ENCODE measurements at places on chromosomes 16 and 17.

DNA sequence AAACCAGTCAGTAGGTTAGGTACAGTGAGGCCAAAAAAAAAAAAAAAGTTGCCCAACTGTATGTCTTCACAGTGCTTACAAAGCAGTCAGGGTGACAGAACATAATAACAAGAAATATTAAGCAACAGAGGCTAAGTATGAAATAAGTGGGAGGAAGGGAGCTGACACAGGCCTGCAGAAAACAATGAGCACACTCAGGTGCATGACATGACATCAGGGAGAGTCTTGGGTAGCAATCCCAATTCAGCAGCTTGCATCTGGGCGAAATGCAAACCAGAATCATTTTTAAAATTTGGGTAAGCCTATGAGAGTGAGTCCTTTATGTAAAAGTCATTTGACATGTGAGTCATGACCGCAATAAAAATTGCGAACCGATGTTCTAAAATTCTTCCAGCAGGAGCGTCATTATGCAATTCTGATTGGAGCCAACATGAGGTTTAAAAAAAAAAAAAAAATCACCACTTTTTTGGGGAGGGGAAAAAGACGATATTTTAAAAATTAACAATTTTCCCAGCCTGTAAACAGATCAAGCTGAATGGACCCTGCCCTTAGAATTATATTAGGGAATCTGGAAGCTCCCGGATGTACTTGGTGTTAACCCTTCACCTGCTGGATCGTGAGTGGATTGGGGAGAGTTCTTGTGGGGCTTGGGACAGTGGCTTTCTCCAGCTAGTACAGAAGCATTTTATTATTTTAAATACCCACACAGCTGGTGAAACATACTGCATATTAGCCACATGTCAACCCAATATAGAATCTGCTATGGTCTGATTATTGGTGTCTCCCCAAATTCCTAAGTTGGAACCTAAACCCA is 127.9 kb downstream of the NPIPB5 start:
- no peak for DNase-seq

- DNase-seq = no peak
These were observed 928 bp downstream of the CASKIN2 start for GRCh38 chr17:75514299-75514918.

GRCh38 chr17:16507918-16508533 is 16.0 kb upstream of the LRRC75A start:
- DNase-seq = no peak

DNA sequence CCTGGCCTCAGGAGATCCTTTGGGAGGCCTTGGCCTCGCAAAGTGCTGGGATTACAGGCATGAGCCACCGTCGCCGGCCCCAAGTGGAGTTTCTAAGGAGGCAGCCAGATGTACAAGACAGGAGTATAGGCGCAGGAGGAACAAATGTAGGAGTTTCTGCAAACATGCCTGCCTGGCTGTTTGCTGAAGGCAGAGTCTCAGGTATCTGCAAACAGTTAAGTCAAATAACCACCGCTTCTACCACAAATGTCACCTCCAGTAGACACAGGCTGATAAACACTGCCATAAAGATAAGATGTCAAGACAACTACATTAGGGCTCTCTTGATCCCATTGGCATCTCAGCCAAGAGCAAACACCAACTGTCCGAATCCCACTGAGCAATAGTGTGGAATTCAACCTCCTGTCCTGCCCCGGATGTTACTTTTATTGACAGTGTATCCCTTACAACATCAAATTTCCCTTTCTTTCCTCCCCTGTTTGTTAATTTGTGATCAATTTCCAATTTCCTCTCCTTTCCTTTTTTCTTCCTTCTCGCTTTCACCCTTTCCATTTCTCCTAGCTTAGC is 5.6 kb upstream of the COG1 start:
- no peak for DNase-seq

GRCh38 chr17:70217571-70217970 is 48.2 kb downstream of the KCNJ2 start:
- DNase-seq = no peak

Data from sigmoid colon (tissue), 7 donors.